ENCODE measurements at places on chromosomes 7 and 10. TPM values are rescaled to one million over a fixed set of nuclear protein-coding genes. Genes with fewer than 3 reads are reported as not detected.
A peak's percentile ranks its signal among the peaks of the same experiment; 100 is the strongest.

ACTL6B gene
- 0.29 TPM for total RNA-seq

DNA sequence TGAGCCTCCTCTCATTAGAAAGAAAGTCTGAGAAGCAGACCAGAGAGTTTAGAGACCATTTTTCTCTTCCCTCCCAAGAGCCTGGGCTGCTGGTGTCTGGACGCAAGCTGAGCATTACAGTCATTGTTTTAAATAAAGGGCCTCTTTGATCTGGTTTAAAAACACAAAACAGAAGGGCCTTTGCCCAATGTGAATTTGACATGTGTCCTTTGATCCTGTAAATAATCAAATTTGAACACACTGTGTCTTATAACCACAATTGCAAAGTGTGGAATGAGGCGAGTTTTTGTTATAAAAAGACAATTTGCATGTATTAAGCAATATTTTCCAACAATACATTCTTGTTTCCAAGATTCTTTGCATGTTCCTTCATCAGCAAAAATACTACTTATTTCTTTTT is 158.5 kb downstream of the C7orf25 start:
- no peak for DNase-seq
- H3K36me3 ChIP-seq, result no peaks in the 10 kb centered on the region
- no peaks in the 10 kb centered on the region for H3K27me3 ChIP-seq

DNA sequence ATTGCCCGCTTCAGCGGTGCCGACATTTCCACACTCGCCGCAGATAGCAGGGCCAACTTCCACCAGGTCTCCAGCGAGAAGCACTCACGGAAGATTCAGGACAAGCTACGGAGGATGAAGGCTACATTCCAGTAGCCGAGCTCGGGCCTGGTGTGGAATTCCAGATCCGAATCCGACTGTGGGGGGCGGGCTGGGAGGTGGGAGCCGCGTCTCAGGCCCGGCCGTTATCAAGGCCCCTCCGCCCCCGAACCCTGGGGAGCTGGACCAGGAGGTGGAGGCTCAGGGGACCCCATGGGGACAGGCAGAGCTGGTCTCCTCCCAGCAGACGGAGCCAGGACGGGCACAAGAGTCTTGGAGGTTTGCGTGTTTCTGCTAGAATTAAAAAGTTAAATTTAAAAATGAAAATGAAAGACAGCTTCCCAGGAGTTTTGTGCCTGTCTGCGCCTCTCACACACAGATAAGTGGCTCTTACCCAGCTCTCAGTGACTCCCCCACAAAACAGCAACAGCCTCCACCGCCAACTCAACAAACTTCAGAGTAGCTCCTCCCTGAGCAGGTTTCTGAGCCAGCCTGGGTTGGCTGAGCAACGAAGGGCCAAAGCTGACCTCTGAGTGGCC is 5.2 kb upstream of the UTF1 start:
- no peak overlapping the region for H3K4me3 ChIP-seq
- H3K36me3 ChIP-seq, result no peaks in the 10 kb centered on the region
- H3K27ac ChIP-seq, result no peak overlapping the region
- H3K4me1 ChIP-seq, result no peaks in the 10 kb centered on the region

GRCh38 chr10:78726171-78726570 is 342.6 kb upstream of the ZMIZ1 start:
- H3K4me3 ChIP-seq, result no peak overlapping the region
- DNase-seq, result no peak

IMMP2L gene
- 15.4 TPM for total RNA-seq

DNA sequence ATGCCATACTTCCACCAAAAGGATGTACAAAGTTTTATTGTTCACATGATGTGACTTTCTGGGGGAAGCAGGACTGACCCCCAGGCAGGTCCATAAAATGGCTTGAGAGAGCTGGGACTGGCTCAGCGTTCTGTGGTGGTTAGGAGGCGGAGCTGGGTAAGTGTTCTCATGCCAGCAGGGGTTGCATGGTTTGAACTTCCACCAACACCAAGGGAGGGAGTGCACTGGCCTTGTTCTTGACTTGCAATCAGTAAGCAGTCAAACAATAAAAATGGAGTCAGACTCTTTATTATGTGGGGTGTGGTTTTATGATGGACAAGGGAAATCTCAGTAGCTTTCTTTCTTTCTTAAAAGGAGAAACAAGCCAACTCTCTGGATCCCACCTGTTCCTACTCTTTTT is 95.4 kb upstream of the PRR15 start:
- H3K27ac ChIP-seq, result peak overlapping the region; percentile 74
- peaks cover 11% of the 10 kb centered on the region for H3K4me1 ChIP-seq
- H3K27me3 ChIP-seq, result no peaks in the 10 kb centered on the region
- no peaks in the 10 kb centered on the region for H3K36me3 ChIP-seq

MTERF1 gene
- total RNA-seq, result 16.8 TPM

- H3K27ac ChIP-seq, result no peak overlapping the region
- no peaks in the 10 kb centered on the region for H3K27me3 ChIP-seq
- peak overlapping the region; percentile 32 for H3K4me3 ChIP-seq
Observed at GRCh38 chr7:44309271-44310091, 15.9 kb downstream of the CAMK2B start.

CYP17A1 gene
- total RNA-seq, result not detected

- no peak overlapping the region for H3K4me3 ChIP-seq
- no peak overlapping the region for H3K27ac ChIP-seq
- no peak for DNase-seq
- no peaks in the 10 kb centered on the region for H3K4me1 ChIP-seq
- no peaks in the 10 kb centered on the region for H3K27me3 ChIP-seq
Observed at GRCh38 chr7:118836933-118837332, 612.4 kb downstream of the ANKRD7 start.

DNA sequence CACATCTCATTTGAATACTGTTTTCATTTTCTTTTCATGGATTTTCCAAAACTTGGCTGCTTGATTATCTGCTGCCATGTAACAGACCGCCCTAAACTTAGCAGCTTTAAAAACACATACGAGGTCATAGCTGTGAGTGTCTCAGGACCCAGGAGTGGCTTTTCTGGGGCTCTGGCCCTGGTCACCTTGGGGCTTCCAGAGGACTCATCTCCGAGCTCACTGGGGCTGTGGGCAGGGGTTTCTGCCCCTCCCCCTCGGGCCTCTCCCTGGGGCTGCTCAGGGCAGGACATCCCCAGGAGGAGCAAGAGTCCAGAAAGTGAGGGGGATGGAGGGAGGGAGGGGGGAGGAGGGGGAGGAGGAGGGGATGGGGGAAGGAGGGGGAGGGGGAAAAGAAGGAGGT is 77.0 kb downstream of the NKX6-2 start:
- H3K27me3 ChIP-seq, result no peaks in the 10 kb centered on the region
- H3K4me1 ChIP-seq, result no peaks in the 10 kb centered on the region
- H3K27ac ChIP-seq, result no peak overlapping the region
- H3K36me3 ChIP-seq, result no peaks in the 10 kb centered on the region
- no peak for DNase-seq

- no peaks in the 10 kb centered on the region for H3K36me3 ChIP-seq
- no peaks in the 10 kb centered on the region for H3K27me3 ChIP-seq
- no peak overlapping the region for H3K4me3 ChIP-seq
Observed at GRCh38 chr10:60148266-60148840, 241.3 kb downstream of the ANK3 start.

- no peak overlapping the region for H3K27ac ChIP-seq
- no peak overlapping the region for H3K4me3 ChIP-seq
- H3K27me3 ChIP-seq, result no peaks in the 10 kb centered on the region
- H3K4me1 ChIP-seq, result no peaks in the 10 kb centered on the region
- no peak for DNase-seq
Observed at GRCh38 chr10:70084189-70084588, 31.5 kb downstream of the MACROH2A2 start.

DNA sequence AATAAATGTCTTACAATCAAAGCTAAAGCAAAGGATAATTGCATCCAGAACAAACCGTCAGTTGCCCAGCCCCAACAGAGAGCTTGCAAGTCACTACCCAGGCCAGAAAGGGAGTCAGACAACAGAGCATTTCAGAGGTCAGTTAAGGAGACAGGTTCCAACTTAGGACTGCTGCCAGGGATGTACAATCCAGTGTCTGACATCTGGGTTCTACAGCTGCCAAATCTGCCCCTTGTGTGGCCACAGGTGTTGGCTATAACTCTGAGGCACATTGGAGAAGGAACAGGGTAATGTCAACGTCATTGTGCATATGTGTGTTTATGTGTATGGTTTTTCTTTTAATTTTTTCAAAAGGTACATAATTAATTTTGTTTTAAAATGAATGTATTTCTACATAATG is 85.2 kb upstream of the GLCCI1 start:
- H3K36me3 ChIP-seq, result no peaks in the 10 kb centered on the region
- H3K4me1 ChIP-seq, result no peaks in the 10 kb centered on the region
- H3K4me3 ChIP-seq, result no peak overlapping the region
- DNase-seq, result no peak
- no peak overlapping the region for H3K27ac ChIP-seq

GRCh38 chr7:80017101-80017698 is 117.4 kb upstream of the GNAI1 start:
- H3K4me3 ChIP-seq, result no peak overlapping the region
- H3K4me1 ChIP-seq, result no peaks in the 10 kb centered on the region
- H3K27me3 ChIP-seq, result no peaks in the 10 kb centered on the region
- no peak overlapping the region for H3K27ac ChIP-seq
- no peak for DNase-seq

DNA sequence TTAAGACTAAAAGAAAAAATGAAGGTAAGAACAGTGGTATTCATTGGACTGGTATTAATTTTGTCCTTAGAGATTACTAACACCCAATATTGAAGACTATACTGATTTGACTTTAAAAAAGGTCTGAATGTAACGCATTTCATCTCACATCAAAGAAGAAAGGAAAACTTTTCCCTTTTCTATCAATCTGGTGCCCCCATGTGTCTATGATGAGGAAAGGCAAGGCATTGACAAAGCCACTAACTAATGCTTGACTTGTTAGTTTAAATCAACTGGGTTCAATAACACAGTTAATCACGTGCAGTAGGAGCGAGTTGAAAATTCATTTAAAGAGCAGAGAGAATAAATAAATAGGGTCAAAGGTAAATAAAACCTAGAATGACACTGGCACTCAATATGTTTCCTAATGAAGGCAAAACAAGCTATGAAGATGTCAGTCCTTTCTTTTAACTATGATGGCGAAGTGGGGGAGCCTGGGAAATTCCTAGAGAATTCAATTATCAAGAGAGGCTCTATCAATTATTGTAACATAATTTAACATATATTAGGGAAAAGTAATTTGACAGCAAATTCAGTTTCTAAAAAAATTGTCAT is 180.9 kb downstream of the ANK3 start:
- no peaks in the 10 kb centered on the region for H3K27me3 ChIP-seq
- no peak for DNase-seq
- H3K4me1 ChIP-seq, result no peaks in the 10 kb centered on the region
- H3K36me3 ChIP-seq, result no peaks in the 10 kb centered on the region
- H3K4me3 ChIP-seq, result no peak overlapping the region
- H3K27ac ChIP-seq, result no peak overlapping the region

GRCh38 chr7:142787034-142787768 is 16.4 kb downstream of the PRSS2 start:
- no peak overlapping the region for H3K27ac ChIP-seq
- no peaks in the 10 kb centered on the region for H3K4me1 ChIP-seq
- H3K27me3 ChIP-seq, result no peaks in the 10 kb centered on the region
- no peak for DNase-seq
- no peak overlapping the region for H3K4me3 ChIP-seq

DNA sequence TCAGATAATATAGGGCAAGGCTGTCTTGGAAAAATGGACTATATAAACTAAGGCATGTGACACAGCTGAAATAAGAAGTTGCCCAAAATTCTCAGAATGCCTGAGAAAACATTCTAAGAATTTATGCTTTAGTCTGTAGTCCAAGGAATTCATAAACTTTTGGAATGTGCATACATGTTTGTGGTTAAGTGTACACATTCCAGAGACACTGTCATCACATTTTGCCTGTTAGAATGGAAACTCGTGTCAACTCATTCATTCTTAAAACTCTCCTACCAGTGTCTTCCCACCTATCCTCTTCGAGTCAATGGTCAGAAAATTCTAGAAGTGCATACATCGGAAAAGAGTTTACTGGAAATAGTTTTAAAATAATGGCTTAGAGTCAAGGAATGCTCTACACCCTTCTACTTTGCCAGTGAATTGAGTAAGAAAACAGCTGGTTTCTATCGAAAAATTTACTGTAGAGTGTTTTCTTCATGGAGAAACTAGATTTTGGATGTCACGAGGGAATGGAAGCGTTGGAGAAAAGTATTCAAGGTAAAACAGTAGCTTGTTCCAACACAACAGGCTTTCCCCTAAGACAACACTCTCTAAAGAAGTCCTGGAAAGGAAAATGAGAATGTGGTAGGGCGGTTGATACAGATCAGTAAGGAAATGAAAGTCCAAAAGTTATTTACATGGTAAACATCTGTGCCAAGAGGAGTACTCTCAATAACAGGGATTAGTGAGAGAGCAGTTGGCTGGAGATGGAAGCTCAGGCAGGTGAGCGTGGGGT is 1177.6 kb upstream of the C7orf33 start:
- H3K4me1 ChIP-seq, result no peaks in the 10 kb centered on the region
- DNase-seq, result no peak
- H3K27ac ChIP-seq, result no peak overlapping the region
- no peak overlapping the region for H3K4me3 ChIP-seq
- no peaks in the 10 kb centered on the region for H3K36me3 ChIP-seq

DNA sequence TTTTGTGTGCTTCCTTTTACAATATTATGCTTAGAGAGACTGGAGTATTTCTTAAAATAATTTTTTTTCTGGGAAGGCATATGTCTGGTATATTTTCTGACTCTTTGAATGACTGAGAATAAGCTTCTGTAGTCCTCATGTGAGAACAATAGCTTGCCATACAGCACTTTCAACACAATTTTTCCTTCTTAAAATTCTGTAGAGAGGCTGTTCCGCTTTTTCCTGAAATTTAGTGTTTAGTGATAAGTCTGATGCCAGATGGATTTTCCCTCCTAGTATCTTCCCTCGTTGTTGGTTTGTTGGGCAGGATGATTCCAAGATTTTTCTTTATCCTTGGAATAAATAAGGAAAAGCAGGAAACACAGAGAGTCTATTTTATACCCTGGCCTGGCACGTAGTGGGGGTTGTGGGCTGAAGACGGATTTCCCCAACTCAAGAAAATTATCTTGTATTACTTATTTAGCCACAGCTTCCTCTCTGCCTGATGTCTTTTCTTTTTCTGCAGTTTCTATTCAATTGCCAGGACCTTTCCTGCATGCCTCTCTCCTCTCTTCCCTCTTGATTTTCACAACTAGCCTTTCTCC is 111.2 kb downstream of the AOAH start:
- H3K27ac ChIP-seq, result no peak overlapping the region
- H3K27me3 ChIP-seq, result no peaks in the 10 kb centered on the region
- no peaks in the 10 kb centered on the region for H3K36me3 ChIP-seq
- H3K4me3 ChIP-seq, result no peak overlapping the region
- no peak for DNase-seq

VIPR2 gene
- total RNA-seq, result 1.3 TPM

SPAM1 gene
- not detected for total RNA-seq

ZNF853 gene
- total RNA-seq, result 2.2 TPM

DNA sequence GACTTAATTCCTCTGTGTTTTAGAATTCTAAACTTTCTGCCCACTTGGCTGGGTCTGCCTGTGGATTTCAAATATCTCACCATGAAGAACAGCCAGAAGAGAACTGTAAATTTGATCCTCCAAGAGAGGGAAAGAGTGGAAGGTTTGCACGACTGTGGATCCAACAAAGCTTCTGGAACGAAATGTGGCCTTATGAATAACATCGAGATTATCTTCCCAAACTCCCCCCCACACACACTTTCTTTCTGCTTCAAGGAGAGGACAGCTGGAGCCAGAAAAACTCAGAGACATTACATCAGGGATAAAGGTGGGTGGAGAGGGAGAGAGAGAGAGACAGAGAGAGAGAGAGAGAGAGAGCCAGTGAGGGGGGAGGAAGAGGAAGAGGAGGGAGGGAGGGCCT is 570.1 kb upstream of the MGMT start:
- no peaks in the 10 kb centered on the region for H3K27me3 ChIP-seq
- H3K4me3 ChIP-seq, result no peak overlapping the region
- H3K27ac ChIP-seq, result no peak overlapping the region
- H3K36me3 ChIP-seq, result no peaks in the 10 kb centered on the region
- DNase-seq, result no peak

Data from colonic mucosa (tissue), 4 donors.